ENCODE measurements at places on chromosomes 3 and 15.

GRCh38 chr3:62696011-62696410 is 179.2 kb downstream of the CADPS start:
- DNase-seq: no peak

GRCh38 chr3:112667599-112667998 is 26.7 kb upstream of the CCDC80 start:
- DNase-seq: no peak

GRCh38 chr15:96503276-96503675 is 172.8 kb downstream of the NR2F2 start:
- no peak for DNase-seq

- no peak for DNase-seq
Measured at GRCh38 chr15:31792611-31793199, 237.6 kb upstream of the CHRNA7 start.

GRCh38 chr15:92502336-92502735 is 108.7 kb downstream of the ST8SIA2 start:
- no peak for DNase-seq

- DNase-seq: no peak
Measured at GRCh38 chr3:8516047-8516661, 14.5 kb downstream of the LMCD1 start.

DNA sequence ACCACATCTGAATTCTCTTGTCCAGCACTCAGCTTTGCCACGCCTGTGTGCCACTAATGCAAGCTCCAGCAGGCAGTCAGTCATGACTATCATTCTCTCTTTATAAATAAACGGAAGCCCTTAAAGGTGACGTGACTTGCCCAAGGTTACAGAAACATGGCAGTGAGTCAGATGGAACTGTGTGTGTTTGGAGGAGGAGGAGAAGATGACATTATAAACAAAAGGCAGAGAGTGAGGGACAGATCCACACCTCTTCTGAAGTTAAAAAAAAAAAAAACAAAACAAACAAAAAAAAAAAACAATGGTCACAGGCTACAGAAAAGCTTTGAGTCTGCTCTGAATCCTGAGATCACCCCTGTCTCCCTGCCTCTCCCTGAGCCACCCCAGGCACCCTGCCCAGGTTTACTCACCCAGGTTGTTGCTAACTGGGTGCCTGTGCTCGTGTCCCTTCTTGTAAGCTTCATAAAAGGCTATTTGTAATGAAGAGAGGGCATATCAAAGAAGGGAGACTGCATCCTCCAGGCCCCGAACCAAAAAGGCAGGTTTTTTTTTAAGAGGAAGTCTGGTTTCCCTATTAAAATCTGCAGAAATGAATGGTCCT is 119.7 kb upstream of the PHLDB2 start:
- DNase-seq: peak; percentile 64

DNA sequence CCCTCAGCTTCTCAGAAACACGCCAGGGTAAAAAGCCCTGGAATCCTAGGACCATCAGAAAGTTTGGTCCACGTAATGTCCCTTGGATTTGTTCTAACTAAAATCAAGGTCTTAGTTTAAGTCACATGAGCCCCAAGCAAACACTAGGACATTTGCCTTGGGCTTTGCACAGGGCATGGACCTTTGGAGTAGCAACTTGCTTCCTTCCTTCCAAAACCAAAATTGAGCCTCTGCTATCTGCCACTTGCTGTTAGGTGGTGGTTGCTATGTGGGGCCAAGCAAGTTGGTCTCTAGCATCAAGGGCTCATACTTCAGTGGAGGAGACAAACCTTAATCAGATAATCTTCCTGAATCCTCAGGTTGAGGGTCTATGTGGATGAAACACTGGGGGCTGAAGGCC is 4.0 kb upstream of the DAG1 start:
- DNase-seq: no peak

GRCh38 chr15:23081271-23081670 is 41.9 kb upstream of the TUBGCP5 start:
- DNase-seq: no peak

GRCh38 chr3:2765002-2765579 is 345.1 kb downstream of the IL5RA start:
- no peak for DNase-seq

DNA sequence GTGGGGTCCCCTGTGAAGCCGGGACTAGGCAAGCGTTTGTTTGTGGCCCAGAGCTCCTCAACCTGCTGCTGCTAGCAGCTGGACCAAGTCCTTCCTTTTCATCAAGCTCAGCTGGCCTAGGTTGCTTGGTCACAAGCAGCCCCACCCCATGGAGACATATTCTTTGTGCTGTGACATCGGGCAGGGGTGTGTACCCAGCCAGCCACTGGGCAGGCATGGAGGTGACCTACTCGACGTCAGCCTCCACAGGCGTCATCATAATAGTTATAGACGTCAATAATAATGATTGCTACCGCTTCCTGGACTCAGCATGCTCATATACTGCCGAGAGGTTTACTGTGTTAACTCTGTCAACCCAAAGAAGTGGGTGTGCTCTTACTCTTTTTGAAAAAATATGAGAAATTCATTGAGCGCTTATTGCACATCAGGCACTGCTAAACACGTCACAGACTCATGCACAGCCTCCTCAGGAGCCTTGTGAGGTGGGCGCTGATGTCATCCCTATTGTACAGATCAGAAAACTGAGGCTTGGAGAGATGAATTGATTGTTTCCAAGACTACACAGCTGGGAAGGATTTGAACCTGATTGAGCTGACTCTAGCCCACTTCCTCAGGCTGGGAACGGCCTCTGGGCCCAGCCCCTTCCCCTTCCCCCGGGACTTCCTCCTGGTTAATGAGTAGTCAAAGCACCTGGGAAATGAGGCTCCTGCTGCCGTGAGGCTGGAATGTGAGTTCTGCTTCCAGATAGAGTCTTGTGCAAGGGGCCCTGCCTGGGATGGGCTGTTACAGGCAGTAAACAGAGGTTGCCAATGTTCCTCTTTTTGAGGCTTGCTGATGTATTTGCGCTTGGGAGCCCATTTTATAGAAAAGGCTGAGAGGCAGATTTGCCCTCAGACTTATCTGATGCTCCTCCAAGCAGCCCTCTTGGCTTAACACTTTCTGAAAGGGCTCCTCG is 16.2 kb downstream of the SLC6A6 start:
- no peak for DNase-seq

- DNase-seq: no peak
Measured at GRCh38 chr3:124281453-124282316, 289.8 kb upstream of the ROPN1 start.

DNA sequence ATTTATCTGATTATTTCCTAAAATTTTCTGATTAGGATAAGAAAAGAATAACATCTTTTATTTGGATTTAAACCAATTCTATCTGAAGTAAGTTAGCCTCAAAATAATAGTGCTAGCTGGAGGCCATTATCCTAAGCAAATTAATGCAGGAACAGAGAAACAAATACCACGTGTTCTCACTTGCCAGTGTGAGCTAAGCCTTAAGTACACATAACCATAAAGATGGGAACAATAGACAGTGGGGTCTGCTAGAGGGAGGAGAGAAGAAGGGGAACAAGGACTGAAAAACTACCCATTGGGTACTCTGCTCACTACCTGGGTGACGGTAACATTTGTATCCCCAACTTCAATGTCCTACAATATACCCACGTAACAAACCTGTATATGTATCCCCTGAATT is 31.3 kb upstream of the LYSMD4 start:
- DNase-seq: no peak

DNA sequence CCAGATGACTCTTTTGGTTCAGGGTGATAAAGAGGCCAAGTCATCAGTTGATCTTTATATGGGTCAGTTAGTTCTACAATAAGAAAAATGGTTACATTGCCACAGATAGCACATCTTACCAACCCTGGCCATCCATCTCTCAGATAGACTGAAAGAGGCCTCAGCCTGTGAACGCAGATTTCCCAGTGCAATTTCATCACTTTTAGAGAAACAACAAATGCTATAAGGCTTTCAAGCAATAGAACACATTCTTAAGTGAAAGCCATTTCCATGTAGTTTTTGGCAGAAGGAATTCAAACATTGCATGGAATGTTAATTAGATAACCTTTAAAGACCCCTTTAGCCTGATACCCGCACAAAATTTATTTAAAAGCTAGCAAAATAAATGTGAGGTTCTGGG is 200.6 kb upstream of the ZBTB20 start:
- no peak for DNase-seq

DNA sequence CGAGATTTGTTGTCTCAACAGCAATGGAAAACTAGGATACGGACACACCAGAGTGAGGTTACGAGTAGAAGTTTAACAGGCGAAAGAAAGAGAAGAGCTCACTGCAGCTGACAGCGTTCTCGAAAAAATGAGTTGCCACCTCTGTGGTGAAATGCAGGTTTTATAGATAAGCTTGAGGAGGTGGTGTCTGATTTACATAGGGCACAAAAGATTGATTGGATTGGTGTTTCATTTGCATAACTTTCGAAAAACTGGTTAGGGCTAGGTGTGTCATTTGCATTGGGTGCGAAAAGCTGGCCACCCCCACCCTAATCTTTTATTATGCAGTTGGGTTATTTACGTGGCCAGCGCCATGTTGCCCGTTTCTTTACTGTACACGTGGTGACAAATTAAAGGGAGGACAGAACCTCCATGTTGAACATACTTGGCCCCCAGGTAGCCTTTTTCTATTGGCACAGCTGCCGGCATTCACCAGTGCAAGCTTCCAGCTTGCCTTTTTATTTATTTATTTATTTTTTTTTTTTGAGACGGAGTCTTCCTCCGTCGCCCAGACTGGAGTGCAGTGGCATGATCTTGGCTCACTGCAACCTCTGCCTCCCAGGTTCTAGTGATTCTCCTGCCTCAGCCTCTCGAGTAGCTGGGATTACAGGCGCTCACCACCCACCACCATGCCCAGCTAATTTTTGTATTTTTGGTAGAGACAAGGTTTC is 8.3 kb downstream of the IFT122 start:
- DNase-seq: no peak

DNA sequence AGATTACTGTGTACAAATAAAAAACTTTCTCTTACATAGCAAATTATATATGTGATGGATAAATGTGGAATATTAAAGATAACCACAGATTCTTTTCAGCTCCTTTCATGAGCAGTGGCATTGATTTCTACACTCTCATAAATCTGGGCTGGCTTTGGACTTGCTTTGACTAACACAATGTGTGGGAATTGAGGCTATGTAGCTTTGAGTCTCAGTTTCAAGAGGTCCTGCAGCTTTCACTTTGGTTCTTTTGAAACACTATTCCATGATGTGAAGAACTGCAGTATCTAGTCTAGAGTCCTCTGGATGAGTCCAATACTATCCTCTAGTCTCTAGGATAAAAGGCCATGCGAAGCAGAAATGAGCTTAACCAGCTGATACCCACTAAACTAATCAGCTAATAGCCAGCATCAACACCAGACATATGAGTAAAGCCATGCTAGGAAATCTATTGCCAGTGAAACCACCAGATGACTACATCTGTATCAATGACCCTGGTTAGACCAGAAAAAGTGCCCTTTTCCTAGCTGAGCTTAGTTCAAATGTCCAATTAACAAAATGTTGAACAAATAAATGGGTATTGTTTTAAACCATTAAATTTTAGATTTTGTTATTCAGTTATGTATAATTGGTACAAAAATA is 274.9 kb upstream of the ZPLD1 start:
- no peak for DNase-seq

GRCh38 chr15:74399511-74400312 is 32.3 kb upstream of the CYP11A1 start:
- DNase-seq: no peak

DNA sequence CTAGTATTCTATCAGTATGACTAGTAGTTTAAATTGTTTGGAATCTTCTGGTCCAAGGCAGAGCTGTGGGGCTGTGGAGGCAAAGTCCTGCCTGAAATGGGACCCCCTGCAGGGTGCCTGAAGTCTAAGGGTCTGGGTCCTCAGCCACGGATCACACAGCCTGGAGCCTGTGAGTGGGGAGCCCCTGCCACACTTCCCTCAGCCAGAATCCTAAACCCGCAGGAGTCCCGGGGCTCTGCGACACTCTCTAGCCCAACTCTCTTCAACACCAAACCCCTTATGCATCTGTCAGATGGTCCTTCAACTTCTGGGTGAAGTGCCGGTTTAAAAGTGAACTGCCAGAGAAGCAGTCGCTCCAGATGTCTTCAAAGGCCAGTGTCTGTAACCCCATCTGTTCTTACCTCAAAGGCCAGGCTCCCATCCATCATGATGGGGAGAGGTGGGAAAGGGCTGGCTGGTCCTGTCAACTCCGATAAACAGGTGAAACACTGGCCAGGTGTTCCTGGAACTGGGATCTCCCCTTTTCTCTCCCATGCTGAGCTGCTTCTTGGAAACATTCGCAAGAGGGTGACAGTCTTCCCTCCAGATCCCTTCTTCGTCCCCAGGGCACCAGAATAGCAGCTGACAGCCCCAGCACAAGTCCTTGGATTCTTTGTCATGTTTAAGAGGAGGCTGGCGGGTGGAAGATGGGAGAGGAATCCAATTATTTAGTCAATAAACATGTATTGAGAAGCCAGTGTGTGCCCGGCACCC is 45.6 kb downstream of the CPN2 start:
- DNase-seq: no peak

GRCh38 chr15:97502038-97502437 is 458.5 kb upstream of the ARRDC4 start:
- no peak for DNase-seq

- DNase-seq: no peak
Measured at GRCh38 chr3:126052196-126053058, 31.5 kb downstream of the SLC41A3 start.

DNA sequence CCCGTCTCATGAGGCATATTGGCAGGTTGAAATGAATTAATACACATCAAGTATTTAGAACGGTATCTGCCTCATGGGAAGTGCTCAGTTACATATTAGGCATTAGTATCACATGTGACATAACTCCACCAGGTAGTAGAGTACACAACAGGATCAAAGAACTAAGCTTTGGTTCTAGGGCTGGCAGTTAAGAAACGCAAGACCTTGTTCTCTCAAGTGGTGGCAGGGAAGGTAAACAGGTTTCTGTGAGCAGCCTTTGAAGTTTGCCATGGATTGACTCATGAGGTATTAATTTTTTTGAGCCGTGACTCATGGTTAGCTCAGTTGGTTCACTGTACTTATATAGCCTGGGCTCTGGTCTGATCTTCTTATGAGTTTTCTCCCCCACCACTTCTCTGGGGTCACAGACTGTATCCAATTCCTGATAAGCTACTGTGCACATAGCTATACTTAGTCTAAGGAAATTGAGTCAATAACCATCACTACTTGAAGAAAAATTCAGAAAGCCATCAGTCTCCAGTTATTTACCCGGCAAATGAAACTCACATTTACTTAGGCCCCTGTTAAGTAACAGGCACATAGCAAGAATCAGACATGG is 155.6 kb upstream of the STT3B start:
- no peak for DNase-seq

GRCh38 chr3:67587811-67588210 is 66.6 kb downstream of the SUCLG2 start:
- no peak for DNase-seq

DNA sequence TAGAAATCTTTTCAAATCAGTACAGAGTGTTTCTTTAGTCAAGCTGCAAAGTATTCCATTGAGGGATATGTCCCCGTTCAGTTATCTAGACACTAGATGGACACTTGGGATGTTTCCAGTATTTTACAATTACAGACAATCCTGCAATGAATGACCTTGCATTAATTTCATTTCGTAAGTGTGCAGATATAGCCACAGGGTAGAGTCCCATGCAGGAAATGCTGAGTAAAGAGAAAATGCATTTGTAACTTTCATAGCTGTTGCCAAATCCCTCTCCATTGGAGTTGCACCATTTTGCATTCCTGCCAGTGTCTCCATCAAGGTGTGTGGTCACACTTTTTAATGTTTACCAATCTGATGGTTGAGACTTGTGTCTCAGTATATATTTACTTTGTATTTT is 92.5 kb downstream of the LIPC start:
- DNase-seq: no peak
